SJSA1 (cell line): ENCODE measurements at places on chromosomes 11 and 22.
A peak's percentile ranks its signal among the peaks of the same experiment; 100 is the strongest.

GRCh38 chr11:47552056-47552565, 821 bp downstream of the CELF1 start:
- H3K4me3 ChIP-seq, result peak overlapping the region; percentile 68
- no peaks in the 10 kb centered on the region for H3K27me3 ChIP-seq
- peaks cover 39% of the 10 kb centered on the region for H3K36me3 ChIP-seq
- no peak for DNase-seq
- peak overlapping the region; percentile 52 for H3K27ac ChIP-seq

GRCh38 chr11:130561441-130561881, 113.0 kb downstream of the ADAMTS15 start:
- no peaks in the 10 kb centered on the region for H3K4me1 ChIP-seq
- H3K27me3 ChIP-seq, result no peaks in the 10 kb centered on the region
- no peak overlapping the region for H3K4me3 ChIP-seq

DNA sequence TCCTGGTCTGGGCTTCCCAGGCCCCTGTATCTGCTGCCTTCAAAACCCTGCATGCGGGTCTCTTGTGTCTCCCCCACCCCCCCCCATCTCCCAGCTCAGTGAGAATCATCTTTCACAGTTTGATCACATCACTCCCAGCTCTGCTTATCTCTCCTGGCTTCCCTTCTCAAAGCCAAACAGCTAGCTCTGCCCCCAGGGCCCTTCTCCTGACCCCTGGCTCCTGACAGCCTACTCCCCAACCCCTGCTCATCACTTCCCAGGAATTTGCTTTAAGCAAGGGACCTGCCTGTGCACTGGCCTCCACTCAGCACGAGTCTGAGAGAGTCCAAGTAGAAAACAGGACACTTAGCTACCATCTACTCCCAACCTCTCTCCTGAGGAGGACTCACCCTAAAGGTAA, 342.7 kb downstream of the TENM4 start:
- H3K27me3 ChIP-seq, result no peaks in the 10 kb centered on the region
- no peak overlapping the region for H3K27ac ChIP-seq
- H3K4me1 ChIP-seq, result no peaks in the 10 kb centered on the region
- no peak for DNase-seq
- H3K36me3 ChIP-seq, result no peaks in the 10 kb centered on the region
- no peak overlapping the region for H3K4me3 ChIP-seq

GRCh38 chr22:49426618-49427266, 400.9 kb downstream of the BRD1 start:
- no peak overlapping the region for H3K4me3 ChIP-seq
- H3K27ac ChIP-seq, result no peak overlapping the region
- H3K36me3 ChIP-seq, result no peaks in the 10 kb centered on the region
- no peaks in the 10 kb centered on the region for H3K27me3 ChIP-seq
- DNase-seq, result no peak

DNA sequence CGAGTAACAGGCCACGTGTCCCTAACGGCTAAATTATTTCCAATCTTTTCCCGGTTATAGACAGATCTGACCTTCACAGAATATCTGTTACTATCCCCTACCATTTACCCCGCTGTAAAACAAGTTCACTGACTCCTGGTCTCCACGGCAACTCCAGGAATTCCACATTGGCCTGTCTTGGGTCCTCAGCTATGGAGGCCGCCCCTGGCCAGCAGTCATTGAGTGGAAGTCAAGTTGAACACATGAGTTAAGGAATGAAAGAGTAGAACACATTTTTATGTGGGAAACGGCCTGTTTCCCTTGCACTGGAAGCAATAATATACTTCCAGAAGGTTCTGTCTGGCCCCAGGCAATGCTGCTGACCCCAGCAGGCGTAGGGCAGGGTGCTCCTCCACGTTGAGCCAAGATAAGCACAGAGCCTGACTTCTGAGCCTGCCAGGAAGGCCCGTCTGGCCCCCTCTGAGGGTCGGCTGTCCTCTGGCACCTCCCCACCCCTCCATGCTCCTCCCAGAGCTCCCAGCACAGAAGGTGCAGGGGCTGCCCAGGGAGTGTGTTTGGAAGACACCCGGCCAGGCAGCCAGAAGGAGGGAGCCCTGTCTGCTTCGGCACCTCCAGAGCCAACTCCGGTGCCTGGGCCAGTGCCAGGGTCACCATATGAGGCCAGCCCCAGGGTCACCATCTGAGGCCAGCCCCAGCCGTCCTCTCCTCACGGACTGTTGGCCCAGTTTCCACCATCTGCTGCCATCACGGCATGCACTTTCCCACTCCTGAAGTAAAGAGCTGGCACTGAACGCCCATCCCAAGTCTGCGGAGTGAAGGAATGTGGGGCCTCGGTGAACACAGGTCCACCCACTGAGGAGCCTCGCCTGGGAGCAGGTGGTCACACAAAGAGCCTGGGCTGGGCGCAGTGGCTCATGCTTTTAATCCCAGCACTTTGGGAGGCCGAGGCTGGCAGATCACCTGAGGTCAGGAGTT, 813.2 kb downstream of the BRD1 start:
- DNase-seq, result peak; percentile 31
- H3K4me1 ChIP-seq, result no peaks in the 10 kb centered on the region
- no peak overlapping the region for H3K4me3 ChIP-seq
- H3K36me3 ChIP-seq, result no peaks in the 10 kb centered on the region
- H3K27ac ChIP-seq, result no peak overlapping the region

DNA sequence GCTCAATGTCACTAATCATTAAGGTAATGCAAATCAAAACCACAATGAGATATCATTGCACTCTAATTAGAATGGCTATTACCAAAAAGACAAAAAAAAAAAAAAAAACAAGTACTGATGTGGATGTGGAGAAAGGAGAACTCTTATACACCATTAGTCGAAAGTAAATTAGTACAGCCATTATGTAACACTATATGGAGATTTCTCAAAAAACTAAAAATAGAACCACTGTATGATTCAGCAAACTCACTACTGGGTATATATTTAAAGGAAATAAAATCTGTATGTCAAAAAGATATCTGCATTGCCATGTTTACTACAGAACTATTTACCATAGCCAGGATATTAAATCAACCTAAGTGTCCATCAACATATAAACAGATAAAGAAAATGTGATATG, 265.4 kb upstream of the ARHGAP20 start:
- DNase-seq, result no peak
- H3K36me3 ChIP-seq, result no peaks in the 10 kb centered on the region
- no peaks in the 10 kb centered on the region for H3K27me3 ChIP-seq
- H3K4me3 ChIP-seq, result no peak overlapping the region

- H3K27me3 ChIP-seq, result no peaks in the 10 kb centered on the region; the same call in 1 of the 2 replicates
- peaks cover 23% of the 10 kb centered on the region for H3K4me1 ChIP-seq
- no peak overlapping the region for H3K27ac ChIP-seq
These were observed 70.4 kb downstream of the LDLRAD3 start for GRCh38 chr11:36013950-36014897.
